Activated T-helper 1 cell treated with anti-CD3 and anti-CD28 coated beads, Interleukin-2, amount 50 U/mL, for 16 hours (primary cell): ENCODE measurements at places on chromosomes 6 and 20.

- no peak for DNase-seq
Measured at GRCh38 chr20:1324598-1325172, 4.3 kb downstream of the SDCBP2 start.

DNA sequence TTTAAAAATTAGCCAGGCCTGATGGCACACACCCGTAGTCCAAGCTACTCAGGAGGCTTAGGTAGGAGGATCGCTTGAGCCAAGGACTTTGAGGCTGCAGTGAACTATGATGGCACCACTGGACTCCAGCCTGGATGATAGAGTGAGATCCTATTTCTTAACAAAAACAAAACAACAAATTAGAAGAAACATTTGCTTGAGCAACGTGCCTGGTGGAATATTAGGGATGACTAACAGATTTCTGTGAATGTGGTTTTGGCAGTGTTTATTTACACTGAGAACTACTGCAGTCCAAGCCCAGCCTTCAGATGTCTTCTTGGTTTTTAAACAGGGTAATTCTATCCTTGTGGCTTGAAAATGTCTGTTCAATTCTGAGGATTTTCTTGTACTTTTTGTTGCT is 9.2 kb downstream of the PPP1R3G start:
- no peak for DNase-seq

DNA sequence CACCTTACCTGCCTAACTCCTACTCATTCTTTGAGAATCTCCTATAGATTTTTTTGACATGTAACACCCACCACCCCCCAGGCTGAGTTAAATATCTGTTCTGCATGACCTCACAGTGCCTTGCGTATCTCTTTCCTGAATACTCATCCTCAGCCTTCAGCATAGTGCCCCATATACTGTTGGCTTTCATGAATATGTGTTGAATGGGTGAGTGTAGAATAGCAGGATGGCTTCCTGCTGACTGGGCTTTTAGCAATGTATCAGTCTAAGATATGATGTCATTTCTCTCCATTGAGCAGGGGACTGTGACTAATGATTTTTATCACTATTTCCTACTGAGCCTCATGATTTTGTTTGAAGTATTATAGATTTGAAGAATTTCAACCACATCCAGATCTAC is 361.6 kb upstream of the MARCKS start:
- no peak for DNase-seq

GRCh38 chr6:90497411-90497810 is 89.5 kb downstream of the MAP3K7 start:
- no peak for DNase-seq

GRCh38 chr20:1817577-1818211 is 77.5 kb upstream of the SIRPA start:
- DNase-seq, result no peak
